RPMI7951 (cell line): ENCODE measurements at places on chromosomes 3 and 15. TPM values are rescaled to one million over a fixed set of nuclear protein-coding genes. Genes with fewer than 3 reads are reported as not detected.

BTD gene
- total RNA-seq, result 37.7 and 38.5 TPM in 2 replicates

GUCA1C gene
- not detected in 2 replicates for total RNA-seq

C3orf49 gene
- total RNA-seq, result not detected in 2 replicates

SI gene
- total RNA-seq, result not detected in 2 replicates

DNA sequence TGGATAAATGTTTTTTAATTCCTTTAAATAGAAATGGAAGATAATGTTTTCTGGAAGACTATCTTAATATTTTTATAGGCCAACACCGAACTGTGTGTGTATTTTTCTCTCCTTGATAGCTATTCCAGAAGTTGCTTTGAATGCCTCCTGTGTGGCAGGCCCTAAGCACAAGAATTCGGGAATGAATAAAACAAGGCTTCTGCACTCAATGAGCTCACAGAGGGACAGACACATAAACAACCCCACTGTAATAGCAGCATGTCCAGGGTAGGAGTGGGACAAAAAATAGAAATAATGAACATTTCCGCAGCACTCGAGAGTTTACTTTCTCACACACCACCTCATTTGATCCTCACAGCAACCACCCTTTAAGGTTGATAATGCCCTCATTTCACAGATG lies 18.0 kb downstream of the SRGAP3 start:
- no peak for DNase-seq

IQCF5 gene
- total RNA-seq, result not detected in 2 replicates

DNA sequence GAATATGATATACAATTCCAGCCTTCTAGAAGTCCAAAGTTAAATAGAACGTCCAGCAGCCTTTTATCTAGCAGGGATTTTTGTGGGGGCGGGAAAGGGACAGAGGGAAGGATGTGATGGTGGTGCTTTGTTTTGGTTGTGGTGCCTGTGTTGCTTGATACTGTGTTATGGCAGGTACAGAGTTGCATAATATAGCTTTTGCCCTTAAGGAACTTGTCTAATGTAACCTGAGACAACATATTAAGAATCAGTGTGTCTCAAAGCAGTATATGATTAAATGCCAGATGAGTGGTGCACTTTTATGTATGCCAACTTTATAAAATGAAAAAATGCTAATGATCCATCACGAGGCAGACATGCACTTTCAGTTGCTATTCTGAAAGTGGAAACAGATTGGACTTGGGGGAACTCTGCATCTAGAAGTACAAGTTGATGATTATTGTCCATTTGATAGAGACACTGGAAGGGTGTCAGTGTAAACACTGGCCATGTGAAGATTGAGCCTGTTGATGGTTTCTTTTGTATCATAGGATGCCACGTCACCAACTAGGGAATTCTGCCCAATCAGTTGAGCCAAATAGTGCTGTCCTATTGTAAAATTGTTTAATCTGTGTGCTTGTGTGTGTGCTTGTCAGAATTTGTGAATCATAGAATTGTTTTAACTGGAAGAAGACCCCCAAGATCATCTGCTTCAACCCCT lies 23.0 kb downstream of the NEO1 start:
- DNase-seq, result no peak

GRCh38 chr15:59170295-59171066 lies 36.2 kb upstream of the LDHAL6B start:
- peak; percentile 99 for DNase-seq
